Fibroblast of skin of abdomen (primary cell): ENCODE measurements at places on chromosomes 7 and 10.

DNA sequence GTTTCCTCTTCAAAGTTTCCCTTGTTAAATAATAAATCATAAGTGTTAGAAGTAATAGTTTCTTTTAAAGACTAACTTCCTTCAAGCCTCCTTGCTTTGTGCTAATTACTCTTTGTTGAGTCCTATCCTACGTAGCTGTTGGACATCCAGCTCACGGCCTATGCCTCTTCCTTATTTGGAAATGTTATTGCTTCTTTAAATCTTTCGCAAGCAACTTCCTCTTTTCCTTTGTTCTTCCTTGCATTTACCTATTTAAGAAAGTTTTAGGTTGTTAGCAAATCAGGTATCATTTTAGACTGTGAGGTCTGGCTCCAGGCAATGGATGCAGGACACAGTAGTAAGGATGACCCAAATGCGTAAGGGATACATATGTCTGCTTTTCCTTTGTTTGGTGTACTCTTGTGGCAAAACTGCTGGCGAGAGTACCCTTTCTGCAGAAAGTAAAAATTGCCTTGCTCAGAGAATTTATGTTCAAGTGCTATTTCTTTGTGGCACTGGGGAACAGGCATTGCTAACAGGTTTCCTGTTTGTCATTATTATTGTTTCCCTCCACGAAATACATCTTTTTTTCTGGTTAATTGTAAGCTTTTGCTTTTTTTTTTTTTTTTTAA is 110.5 kb downstream of the DYNC2I1 start:
- DNase-seq: no peak

DNA sequence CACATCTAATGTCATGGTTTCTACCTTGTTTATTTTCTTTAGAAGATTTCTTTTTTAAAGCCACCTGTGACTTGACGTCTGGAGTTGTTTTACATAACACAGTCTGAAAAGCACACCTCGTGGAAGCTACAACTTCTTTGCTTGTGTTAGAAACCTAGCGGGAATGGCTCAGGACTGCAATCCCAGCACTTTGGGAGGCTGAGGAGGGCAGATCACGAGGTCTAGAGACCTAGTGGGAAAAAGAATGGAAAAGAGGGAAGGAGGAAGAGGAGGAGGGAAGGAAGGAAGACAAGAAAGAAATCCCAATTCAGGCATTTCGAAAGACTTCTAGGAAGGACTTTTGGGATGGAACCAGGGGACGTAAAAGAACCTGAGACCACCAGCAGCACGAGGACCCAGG is 146.3 kb upstream of the CELF2 start:
- no peak for DNase-seq

DNA sequence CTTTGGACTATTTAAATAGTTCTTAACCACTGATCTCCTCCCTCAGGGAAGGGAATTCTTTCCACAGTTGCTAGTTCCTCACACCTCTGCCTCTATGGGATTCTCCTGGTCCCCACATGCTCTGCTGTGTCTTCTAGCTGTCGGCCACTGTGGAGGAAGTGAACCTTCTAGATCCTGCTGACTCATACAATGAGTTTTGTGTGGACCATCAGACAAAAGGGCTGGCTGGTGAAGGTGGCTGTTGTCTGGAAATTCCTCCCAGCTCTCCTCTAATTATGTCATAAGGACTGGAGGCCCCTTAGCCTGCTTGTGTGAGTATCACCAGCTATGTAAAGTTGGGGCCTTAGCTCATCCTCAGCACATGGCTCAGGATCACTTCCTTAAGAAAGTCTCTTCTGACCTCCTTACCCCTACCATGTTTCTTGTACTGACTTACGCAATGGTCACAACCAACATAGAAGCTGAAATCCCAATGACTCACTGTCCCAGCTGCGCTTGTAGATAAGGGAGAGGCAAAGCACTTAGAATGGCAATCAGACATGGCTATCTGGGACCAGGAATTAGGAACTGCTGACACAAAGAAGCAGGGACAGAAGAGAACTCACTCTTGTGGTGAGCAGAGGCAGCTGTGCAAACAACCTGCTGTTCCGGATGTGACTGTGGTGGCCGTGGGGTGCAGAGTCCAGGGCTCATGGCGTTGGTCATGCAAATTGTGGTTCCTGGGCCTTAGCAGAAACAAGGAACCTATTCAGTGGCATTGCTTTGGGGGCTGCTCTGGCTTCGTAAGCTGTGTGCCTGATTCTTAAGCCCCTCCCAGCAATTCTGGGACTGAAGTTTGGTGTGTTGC is 2.5 kb upstream of the MACC1 start:
- DNase-seq: peak; percentile 73

DNA sequence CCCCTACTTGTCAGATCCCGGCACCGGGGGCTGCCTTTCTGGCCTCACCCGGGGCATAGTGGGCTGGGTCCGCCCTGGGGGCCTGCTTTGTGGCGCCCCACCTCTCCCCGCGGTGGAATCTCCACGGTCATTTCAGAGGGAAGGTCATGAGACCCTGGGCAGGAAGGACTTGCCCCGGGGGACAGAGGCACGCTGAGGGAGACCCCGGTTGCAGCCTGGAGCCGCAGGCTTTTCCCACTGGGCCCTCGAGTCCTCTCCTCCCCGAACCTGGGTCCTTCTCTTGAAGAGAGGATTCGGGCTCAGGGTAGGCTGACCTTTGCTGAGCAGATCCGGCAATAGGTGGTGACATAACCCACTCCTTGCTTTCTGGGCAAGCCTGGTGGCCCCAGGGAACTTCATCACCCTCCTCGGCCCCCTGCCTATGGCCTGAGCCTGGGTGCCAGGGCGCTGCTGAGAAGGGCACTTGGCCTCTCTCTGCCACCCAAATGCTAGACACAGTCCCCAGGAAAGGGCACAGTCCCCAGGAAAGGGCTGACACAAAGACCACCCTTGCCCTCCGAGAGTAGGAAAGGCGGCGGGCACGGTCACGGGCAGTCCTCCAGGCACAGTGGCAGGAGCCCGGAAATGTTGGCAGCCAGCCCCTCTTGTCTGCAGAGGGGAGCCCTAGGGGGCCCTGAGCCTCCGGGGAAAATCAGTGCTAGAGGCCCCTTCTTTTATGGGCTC is 36.2 kb downstream of the FKBP6 start:
- DNase-seq: no peak

DNA sequence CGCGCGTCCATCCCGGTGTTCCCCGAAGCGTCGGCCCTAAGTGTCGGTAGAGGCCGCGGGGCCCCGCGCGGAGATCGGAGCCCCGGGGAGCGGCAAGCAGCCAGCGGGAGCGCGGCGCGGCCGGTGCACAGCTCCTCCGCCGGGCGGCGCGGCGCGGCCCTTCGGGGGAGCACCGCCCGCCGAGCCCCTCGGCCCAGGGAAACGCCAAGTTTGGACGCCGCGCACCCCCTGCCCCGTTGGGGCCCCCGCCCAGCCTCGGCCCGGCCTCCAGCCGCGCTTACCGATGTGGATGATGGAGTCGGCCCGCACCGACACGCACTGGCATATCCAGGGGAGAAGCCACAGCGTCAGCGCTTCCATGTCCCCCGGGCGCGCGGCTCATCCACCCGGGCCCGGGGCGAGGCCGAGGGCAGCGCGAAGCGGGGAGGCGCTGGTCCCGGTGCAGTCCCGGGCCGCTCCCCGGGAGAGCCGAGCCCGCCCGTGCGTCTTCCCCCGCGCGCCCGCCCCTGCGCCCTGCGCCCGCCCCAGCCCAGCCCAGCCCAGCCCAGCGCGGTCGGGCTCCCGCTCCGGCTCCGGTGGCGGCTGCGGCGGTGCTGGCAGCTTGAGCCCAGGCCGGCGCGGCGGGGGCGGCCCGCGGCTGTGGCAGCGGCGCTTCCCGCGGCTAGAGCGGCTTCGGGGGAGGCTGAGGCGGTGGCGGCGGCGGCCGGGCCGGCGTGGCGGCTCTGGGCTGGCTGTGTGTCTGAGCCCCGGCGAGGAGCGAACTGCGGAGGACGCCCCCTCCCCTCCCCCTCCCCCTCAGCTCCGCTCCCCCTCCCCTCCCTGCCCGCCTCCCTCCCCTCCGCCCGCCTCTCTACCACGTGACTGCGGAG is at the start of gene GRID1:
TSS of gene GRID1 (minus strand) at position 763 of the 869 bp plus-strand sequence.
- DNase-seq: no peak

GRCh38 chr10:50422259-50422658 is 170.9 kb upstream of the ASAH2 start:
- no peak for DNase-seq

GRCh38 chr7:115297656-115298055 is 375.8 kb downstream of the MDFIC start:
- DNase-seq: peak; percentile 94

GRCh38 chr10:71424496-71425194 is 27.9 kb downstream of the CDH23 start:
- no peak for DNase-seq

- DNase-seq: peak; percentile 50
These were observed 271.2 kb upstream of the IMMP2L start for GRCh38 chr7:111833466-111833865.

DNA sequence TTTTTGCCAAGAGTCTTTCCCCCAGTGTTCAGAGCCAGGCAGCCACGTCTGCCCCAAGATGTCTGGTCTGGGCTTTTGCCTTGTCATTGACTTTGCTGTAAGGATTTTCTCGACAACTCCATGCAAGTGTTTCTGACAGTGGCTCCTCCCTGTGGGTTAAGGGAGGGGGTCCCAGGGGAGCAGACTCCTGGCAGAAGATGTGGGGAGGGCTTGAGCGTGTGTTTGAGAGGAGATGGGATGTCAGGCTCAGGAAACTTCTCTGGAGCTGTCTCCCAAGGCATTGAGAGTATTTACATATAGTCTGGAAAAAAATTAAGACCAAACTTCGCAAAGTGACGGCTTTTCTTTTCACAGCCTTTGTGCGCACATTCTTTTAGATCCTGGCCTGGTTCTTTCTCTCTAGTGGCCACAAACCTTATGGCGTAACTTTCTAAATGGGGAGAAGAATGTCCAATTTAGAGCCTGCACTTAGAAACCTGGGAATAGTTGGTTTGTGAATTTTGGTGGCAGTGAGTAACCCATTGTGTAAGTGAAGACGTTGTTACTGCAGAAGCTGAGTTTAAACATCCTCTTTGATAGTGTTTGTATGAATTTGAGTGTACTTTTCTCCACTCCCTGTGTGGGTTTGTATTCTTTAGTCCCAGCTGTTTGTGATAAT is 201.5 kb downstream of the LRMDA start:
- peak; percentile 72 for DNase-seq

- DNase-seq: peak; percentile 37
These were observed 17.9 kb downstream of the EBF3 start for GRCh38 chr10:129945941-129946760.

GRCh38 chr10:70090951-70091350 is 38.3 kb downstream of the MACROH2A2 start:
- no peak for DNase-seq

- DNase-seq: no peak
These were observed 369.9 kb upstream of the TEX47 start for GRCh38 chr7:89165421-89165820.

DNA sequence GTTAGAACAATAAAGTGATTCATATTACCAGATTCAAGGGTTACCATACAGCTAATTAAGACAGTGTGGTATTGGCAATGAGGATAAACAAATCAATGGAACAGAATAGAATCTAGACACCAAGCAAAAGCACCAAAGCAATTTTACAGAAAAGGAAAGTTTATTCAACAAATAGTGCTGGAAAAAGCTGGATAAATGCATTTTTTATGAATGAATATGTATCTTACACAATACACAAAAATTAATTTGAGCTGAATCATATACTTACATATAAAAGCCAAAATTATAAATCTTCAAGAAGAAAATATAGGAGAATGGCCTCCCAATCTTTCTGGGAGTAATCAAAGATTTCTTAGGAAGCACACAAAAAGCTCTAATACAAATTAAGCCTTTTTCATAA is 220.4 kb upstream of the PTN start:
- peak; percentile 14 for DNase-seq

DNA sequence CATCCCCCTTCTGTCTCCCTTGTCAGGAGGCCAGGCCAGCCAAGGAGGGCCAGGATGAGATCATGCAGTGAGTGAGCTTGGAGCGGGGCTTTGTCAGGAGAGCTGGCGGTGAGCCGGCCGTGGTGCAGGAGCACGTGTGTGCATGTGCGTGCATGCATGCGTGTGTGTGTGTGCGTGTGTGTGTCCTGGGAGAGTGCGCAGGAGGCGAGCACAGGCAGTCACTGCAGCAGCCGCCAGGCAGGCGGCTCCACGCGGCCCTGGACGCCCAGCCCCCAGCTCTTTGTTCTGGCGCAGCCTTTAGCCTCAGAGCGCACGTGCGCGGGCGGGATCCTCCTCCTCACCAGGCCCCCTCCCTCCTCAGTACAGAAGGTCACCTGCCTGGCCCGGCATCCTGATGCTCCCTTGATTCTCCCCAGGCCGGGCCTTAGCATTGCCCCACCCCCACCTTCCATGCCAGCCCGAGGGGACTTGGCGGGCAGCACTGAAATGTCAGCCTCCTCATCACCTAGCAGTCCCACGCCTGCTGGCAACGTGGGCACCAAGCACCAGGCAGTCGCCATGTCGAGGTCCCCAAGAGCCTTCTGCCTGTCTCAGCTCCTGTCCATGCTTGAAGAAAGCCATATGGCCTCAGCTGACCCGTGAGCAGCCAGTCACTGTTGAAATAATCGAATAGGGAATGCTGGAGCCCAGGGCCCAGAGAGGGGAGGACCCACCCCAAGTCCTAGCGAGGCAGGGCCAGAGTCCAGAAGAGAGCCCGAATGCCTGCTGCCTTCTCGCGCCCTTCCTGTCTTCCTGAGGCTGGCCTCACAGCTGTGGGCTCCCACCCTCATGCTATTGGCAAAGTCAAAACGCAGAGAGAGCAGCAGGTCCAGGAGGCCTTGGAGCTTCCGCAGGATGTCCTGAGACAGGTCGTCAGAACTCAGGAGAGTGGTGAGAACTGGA is 125.9 kb upstream of the PPIF start:
- peak; percentile 95 for DNase-seq

- no peak for DNase-seq
These were observed 37.6 kb downstream of the CPED1 start for GRCh38 chr7:121026159-121026558.

DNA sequence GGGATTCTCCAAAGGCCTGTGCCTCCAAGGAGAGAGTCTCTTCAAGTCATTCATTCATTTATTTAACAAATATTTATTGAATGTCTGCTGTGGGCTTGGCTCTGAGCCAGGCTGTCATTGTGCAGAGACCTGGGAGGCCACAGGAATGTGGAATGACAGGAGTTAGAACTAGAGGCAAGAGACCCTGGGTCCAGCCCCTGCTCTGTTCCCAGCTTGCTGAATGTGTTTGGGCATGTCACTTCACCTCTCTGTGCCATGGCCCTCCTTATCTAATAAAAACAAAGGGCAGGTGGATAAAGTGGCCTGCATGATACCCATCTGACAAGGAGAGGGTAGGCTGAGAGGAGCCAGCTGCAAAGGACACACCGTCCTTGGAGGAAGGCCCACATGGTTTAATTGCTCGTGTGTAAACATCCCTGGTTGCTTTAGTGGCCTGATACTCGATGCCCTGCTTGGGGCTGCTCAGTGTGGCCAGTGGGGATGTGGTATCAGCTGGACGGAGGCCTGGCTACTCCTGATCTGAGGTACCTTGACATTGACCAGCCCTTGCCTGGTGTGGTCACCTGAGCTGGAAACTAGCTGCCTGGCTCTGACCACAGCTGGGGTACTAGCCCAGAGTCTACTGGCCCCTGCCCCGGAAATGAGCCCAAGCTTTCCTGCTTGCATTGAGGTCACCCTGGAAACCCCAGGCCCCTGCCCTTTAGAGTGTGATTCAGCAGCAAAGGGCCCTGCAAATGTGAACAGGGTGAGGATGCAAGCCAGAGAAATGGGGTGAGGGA is 116.2 kb downstream of the CDH23 start:
- peak; percentile 10 for DNase-seq
